NCI-H1105 (cell line): ENCODE measurements at places on chromosomes 4 and X.

DNA sequence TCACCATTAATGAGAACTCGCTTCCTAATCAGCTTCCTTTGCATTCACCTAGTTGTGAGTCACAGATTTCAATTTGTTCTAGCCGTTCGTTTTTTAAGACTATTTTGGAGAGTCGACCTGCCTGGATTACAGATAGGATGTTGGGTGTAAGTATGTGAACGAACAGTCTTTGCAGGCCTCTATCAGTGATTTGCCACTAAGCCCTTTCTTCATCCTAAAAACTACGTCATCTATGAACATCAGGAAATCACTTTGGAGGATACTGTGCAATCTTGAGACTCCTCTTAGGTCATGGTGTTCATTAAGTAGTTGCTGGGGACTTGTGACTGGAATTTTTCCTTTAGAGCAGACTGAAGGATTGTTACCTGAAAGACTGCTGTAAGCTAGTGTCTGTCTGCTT is 1.1 kb downstream of the POLA1 start:
- no peak for DNase-seq

GRCh38 chr4:137156054-137156453 is 376.2 kb downstream of the PCDH18 start:
- no peak for DNase-seq

DNA sequence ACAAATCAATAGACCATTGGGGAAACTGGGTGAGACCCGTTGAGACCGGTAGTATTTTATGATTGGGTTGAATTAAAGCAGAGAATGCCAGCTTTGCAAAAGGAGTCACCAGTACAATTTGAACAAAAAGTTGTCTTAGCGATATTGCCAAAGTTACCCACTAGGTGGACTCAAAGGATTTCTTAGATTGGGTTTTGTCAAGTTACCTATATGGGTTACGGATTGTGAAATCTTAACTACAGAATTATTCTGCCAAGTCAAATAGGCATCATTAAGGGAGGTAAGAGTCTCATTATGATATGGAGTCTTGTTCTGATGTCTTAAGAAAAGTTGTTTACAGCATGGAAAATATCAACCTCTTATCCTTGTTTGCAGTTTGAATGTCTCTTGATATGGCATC is 15.0 kb upstream of the CT47A1 start:
- DNase-seq, result no peak

- no peak for DNase-seq
Measured at GRCh38 chr4:48795108-48795507, 15.0 kb upstream of the FRYL start.

DNA sequence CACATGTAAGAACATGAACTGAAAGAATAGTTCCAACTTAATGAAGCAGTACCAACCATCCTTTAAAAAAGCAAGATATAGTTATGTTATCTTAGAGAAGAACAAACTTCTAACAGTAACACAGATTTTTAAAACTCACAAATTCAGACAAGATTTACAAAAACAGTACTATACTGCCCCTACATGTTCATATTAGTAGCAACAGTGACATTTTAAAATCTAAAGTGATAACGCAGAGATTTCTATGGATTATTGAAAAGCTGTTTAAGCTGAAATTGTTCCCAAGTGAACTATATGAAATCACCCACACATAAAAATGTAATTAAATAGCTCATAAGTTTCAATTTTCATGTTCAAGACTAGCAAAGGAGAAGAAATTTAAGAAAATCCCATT is 166.0 kb downstream of the FBXW7 start:
- no peak for DNase-seq

DNA sequence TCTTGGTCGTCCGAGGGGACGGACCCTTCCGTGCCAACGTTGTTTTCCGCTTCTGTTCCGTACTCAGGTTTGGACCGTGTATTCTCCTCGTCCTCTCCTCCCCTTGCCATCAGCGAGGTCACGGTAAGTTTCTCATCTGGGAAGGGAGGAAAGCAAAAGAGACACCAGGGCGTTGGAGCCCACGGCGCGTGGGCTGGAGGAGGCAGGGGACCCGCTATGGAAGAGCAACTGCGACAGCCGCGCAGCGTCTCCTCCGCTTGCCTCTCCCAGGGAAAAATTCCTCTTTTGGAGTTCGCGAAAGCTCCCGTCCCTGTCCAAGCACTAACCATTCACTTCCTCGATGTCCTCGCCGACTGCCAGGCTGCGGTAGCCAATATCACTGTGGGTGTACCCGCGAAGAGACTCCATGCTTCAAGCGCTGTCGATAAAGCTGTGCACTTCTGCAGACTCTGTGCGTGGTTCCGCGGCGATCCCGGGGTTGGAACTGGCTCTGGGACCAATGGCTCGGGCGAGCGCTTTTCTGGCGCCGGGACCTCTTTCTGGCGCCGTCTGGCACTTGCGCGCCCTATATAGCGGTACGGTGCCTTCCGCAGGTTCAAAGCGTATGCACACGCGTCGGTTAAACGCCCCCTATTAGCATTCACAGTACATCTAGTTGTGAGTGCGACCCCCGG is at the start of gene ESX1:
Gene ESX1 (minus strand): TSS at position 492 of the 674 bp plus-strand sequence. CDS start 84 bp downstream, at position 408.
- no peak for DNase-seq

DNA sequence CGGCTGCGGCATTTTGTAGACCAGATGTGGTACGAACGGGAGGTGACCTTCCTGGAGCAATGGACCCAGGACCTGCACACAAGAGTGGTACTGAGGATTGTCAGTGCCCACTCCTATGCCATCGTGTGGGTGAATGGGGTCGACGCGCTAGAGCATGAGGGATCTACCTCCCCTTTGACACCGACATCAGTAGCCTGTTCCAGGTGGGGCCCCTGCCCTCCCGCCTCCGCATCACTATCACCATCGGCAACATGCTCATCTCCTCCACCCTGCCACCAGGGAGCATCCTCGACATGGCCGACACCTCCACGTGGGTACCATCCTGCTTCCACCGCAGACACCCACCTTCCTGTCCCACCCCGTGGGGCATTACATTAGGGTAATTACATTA is 46.2 kb downstream of the SMARCA5 start:
- no peak for DNase-seq

GRCh38 chr4:1615786-1616556 is 68.1 kb downstream of the FAM53A start:
- DNase-seq, result no peak

DNA sequence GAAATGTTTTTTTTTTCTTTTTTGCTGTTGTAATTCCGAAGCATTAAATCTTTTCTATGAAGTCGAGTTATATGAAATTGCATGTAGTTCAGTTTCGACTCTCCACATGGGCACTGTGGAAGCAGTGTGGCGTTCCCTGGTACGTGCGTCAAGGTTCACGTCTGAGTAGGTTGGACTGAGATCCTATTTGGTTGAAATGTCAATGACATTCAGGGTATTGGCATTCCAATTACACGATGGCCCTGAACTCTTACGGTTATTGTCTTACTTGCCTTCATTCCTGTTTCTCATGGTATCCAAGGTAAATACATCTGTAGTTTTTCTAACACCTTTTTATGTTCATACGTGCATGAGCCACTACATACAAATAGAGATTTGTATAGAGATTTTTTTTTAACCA is 128.8 kb downstream of the SORBS2 start:
- no peak for DNase-seq

GRCh38 chrX:427812-428725 is 41.4 kb upstream of the PPP2R3B start:
- DNase-seq, result no peak

DNA sequence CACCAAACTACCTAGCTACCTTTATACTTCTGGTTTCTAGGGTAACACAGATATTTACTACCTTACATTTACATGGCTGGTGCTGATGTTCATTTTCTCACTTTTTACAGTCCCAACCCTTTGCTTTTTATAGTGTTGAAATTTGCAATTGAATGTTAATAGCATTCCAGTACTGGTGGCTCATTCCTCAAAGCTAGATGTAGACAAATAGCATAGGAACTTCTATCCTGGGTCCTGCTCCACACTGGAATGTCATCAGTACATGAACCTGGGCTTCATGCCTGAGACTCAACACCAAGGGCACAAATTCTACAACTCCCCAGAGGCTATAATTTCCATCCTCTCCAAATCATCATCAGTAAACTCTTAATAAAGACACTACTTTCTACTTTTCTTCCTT is 10.3 kb upstream of the TRMT2B start:
- DNase-seq, result no peak

DNA sequence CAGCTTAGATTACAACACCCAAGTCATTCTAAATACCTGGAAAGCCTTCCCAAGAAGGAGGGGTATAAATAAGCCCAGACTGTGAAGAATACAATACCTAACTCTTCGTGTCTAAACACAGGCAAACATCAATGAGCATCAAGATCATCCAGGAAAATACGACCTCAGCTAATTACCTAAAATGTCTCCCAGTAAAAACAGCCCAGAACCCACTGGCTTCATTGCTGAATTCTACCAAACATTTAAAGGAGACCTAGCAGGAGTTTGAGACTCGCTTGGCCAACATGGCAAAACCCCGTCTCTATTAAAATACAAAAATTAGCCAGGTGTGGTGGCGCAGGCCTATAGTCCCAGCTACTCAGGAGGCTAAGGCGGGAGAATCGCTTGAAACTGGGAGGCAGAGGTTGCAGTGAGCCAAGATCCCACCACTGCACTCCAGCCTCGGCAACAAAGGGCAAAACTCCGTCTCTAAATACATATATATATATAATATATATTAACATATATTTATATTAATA is 19.1 kb upstream of the HSFX4 start:
- DNase-seq, result no peak

GRCh38 chrX:40727093-40727492 is 8.2 kb downstream of the MED14 start:
- no peak for DNase-seq

DNA sequence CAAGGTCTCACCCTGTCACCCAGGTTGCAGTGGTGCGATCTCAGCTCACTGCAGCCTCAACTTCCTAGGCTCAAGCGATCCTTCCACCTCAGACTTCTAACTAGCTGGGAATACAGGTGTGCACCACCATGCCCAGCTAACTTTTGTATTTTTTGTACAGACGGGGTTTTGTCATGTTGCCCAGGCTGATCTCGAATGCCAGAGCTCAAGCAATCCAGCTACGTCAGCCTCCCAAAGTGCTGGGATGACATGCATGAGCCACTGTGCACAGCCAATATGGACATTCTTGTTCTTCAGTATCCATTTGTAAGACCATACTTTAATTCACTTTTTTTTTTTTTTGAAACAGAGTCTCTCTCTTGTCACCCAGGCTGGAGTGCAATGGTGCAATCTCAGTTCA is 3.5 kb upstream of the CCNI start:
- no peak for DNase-seq

GRCh38 chrX:35351795-35352483 is 409.3 kb downstream of the FAM47B start:
- DNase-seq, result no peak

GRCh38 chr4:118787844-118788380 is 48.0 kb downstream of the SEC24D start:
- DNase-seq, result no peak
